ENCODE measurements at places on chromosomes 4 and X. TPM values are rescaled to one million over a fixed set of nuclear protein-coding genes. Genes with fewer than 3 reads are reported as not detected.

The USP17L17 gene
- total RNA-seq = not detected

The SMAD1 gene
- total RNA-seq = 15.4 TPM

The GASK1B gene
- total RNA-seq = 0.23 TPM

The RHOXF1 gene
- total RNA-seq = not detected

The TRPC5OS gene
- not detected for total RNA-seq

The CCDC149 gene
- total RNA-seq = 11.0 TPM

The VEGFC gene
- total RNA-seq = 11.0 TPM

The C4orf51 gene
- total RNA-seq = not detected

The LEF1 gene
- total RNA-seq = 17.1 TPM

The HOPX gene
- not detected for total RNA-seq

The MAGEH1 gene
- total RNA-seq = 21.3 TPM

The SPP1 gene
- 11.0 TPM for total RNA-seq

The KLHL13 gene
- total RNA-seq = 4.0 TPM

The SFRP2 gene
- not detected for total RNA-seq

The ATOH1 gene
- total RNA-seq = not detected

The SMR3B gene
- not detected for total RNA-seq
